ENCODE measurements at places on chromosomes 6 and 20. TPM values are rescaled to one million over a fixed set of nuclear protein-coding genes. Genes with fewer than 3 reads are reported as not detected.

GRCh38 chr6:14110001-14110818 lies 7.4 kb upstream of the CD83 start:
- no peak for DNase-seq

DNA sequence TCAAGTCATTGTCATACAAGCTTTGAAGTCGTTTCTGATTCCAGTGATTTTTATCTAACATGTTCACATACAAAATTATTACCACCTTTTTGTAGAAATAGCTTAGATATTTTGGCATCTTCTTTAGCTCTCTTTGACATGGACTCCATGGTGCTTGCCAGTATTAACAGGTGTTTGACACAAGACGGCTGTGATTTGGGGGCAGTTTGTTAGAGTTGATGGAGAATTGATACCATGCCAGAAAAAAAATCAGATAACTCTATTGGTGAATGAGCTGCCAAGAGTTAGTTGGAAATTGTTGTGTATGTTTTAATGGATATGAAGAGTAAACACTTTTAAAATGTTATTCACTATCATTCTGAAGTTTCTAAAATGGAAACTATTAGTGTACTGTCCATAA lies 146.6 kb upstream of the LAMP5 start:
- DNase-seq, result no peak

GRCh38 chr20:36460648-36461599 lies 80.4 kb upstream of the MYL9 start:
- DNase-seq, result peak; percentile 91

GRCh38 chr6:113763876-113764275 lies 93.3 kb upstream of the MARCKS start:
- no peak for DNase-seq

- DNase-seq, result no peak
Measured at GRCh38 chr20:18926965-18927364, 113.4 kb downstream of the SCP2D1 start.

The BANF2 gene
- polyA plus RNA-seq, result 0.38 TPM

DNA sequence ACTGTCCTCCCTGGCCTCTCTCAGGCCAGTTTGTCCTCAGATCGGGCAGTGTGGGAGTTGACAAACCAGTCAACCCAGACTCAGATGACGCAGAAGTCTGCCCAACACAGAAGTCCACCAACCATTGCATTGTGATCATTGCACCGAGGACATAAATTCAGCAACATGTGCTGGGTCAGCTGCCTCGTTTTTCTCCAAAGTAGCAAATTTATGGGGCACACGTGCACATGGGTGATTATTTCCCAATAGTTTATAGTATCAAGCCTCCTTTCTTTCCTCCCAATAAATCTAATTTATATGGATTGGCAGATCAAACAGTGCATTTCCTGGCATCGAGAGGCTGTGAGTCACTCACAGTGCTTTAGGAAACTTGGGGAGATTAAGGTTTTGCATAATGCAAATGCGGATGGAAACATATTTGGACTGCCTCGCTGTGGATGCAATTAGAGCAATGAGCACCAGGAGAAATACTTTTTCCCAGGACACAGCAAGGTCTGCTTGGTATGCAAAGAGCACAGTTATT lies 413.7 kb upstream of the SULF2 start:
- peak; percentile 60 for DNase-seq

DNA sequence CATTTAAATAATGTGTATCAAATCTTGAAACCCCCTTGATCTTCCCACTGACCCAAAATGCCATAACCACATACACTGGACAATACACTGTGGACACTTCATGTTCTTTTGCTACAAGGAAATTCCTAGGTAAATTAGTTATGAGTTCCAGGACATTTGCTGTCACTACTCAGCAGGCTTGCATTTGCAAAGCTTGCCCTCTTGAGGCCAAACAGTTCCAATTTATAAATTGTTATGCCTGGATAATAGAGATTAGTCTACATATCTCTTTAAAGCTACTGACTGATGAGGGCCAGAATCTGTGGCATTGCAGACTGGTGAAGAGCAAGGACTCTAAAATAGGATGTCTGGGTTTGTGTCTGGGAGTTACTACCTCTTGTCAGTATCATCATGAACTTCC lies 17.4 kb upstream of the RAB32 start:
- DNase-seq, result no peak

Data from left kidney (tissue), 8 donors.